Midbrain (tissue), 1 donor: ENCODE measurements at places on chromosomes 3 and 15.

DNA sequence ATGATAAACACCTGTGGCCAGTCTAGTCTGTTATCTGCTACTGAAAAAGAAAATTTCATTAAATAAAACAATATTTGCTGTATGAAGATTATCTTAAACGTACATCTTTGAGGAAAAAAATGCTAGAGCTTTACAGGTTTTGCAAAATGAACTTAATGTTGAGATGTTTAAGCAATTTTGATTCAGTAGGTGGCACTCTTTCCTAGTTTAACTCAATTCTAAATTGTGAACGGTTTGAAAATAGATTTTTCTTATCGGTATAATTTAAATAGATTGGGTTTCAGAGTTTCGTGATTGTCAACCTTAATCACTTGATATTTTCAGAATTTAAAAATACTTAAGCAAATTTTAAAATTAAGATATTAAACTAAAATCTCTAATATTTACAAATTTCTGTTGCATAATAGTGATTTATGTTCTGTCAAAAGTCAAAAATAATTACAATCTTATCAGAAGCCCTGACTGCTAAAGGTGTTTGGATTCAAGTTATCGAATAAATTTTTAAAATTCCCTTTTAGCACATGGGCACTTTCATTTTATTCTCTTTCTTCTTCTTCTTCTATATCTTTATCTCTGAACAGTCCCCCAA, 7.0 kb upstream of the RNF111 start:
- DNase-seq, result peak; percentile 55

DNA sequence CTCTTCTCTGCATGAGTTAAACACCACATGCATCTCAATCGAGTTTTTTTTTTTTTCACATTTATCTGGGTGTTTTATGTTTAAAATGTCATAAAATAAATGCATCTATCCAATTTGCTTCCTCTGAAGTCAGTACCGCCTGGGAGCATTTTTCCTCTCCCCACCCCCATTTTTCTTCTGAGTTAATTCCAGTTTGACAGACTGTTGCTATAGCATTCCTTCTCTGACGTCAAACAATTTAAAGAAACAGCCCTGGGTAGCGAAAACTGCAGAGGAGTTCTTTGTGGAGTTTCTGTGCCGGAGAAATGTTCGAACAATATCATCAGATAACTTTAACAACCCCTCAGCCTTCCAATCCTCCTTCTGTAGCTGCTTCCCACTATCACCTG, 900 bp upstream of the GNB4 start:
- DNase-seq, result no peak

DNA sequence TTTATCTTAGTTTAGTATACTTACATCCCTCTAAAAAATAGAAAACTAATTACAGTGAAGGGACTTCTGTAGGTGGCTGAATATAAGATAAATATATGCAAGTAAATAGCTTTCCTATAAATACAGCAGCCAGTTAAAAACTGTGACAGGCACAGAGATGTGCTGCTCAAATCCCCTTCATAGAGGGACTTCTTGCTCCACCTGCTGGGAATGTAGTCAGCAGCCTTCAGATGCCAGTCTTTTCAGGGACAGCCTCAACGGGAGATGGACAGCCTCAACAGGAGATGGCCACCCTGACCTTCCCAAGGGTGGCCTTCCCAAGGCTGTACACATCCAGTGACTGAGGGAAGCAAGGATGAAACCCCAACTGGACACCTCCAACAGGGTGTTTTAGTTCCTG, 15.7 kb upstream of the PRR23E start:
- no peak for DNase-seq

- no peak for DNase-seq
Measured at GRCh38 chr15:27820232-27820631, 278.9 kb downstream of the OCA2 start.

- no peak for DNase-seq
Measured at GRCh38 chr3:76054404-76054803, 269.1 kb upstream of the ZNF717 start.

DNA sequence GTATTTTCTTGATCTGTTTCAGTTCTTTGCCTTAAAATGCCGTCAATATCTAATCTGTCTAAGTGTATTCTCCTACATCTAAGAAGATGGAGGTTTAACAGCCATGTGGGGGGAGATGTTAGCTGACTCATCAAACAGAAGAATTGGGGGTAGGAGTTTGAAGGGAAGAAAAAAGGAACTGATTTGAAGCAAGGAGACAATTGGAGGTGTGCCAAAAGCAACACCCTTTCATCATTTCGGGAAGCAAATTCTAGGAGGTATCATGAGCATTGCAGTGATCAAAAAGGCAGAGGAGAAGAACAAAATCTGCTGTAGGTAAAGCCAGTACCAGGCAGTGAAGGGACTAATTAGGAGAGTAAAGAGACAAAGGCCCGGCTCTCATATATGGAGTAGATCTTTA, 337.3 kb upstream of the TBC1D5 start:
- DNase-seq, result no peak

GRCh38 chr3:145191543-145191942, 969.4 kb downstream of the PLOD2 start:
- DNase-seq, result no peak

GRCh38 chr15:96582473-96582872, 252.0 kb downstream of the NR2F2 start:
- DNase-seq, result no peak

DNA sequence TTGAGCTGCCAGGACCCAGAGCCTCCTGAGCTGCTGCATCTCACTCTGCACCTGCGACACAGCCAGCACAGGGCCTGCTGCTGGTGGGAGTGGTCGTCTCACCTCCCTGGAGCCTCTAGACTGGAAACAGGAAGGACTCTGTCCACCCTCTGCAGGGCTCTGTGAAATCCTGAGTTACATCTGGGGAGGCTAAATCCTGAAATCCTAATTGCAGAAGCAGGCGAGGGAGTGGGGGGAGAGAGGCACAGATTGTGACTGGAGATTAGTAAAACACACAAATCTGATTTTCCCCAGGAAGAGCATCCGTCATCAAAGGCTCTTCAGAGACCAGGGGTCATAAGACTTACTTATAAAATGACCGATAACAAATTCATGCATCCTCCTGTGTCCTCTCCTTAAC, 31.6 kb upstream of the GABRG3 start:
- DNase-seq, result no peak

GRCh38 chr15:100686725-100687473, 84.5 kb downstream of the ASB7 start:
- no peak for DNase-seq

DNA sequence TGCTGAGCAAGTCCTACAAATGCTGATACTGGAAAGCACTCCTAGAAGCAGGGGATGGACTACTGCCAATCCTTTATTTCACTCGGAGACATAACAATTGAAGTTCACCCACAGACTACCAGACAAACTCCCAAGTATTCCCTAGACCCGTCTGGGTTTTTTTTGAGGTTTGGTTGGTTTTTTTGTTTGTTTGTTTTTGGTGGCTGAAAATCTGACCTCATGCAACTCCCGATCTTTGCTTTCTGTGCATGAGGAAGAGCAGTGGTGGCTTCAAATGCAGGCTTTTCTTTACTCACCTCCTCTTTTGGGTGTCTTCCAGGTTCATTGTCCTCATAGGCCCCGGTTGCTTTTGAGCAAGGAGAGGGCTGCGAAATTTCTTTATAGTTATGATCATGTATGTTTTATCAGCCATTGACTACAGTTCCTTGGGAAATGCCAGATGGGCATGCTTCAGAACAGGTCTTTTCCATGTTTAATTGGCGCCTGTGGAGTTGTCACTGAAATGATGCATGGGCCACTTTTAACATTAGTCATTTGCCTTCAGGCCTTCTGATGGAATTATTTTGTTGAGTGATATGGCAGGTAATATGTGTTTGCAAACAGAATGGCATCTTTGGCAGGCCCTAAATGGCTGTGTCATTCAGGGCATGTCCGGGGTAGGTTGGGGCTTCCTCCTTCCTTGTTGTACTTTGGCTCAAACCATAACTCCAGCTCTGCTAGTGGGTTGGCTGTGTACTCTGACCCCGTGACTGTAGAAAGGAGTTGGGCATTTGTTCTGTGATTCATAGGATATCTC, 81.3 kb upstream of the ZBED2 start:
- no peak for DNase-seq

- no peak for DNase-seq
Measured at GRCh38 chr3:38133209-38133556, 3.7 kb downstream of the ACAA1 start.

- no peak for DNase-seq
Measured at GRCh38 chr3:86378829-86379228, 612.1 kb downstream of the VGLL3 start.

- DNase-seq, result no peak
Measured at GRCh38 chr3:126159476-126159875, 20.9 kb downstream of the ALDH1L1 start.

GRCh38 chr3:18223571-18223970, 201.6 kb downstream of the SATB1 start:
- DNase-seq, result peak; percentile 32

GRCh38 chr15:44216958-44217357, 21.9 kb upstream of the FRMD5 start:
- DNase-seq, result no peak

GRCh38 chr15:84034578-84035398, 200.8 kb upstream of the GOLGA6L4 start:
- no peak for DNase-seq

DNA sequence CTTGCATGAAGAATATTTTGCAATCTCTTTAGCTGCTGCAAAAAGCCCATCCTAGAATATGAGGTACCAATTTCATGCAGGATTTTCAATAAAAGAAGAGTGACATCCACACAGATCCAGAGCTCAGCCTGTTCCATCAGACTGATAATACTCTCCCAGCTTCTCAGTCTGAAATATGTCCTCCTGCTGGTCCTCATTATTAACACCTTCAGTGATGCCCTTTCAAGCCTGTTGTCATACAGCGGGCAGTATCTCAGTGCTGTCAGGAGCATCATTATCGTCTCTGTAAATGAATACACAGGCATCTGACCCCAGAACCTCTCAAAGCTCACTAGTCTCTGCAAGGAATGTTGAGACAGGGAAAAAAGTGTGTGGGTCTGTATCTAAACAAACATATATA, 1387.8 kb downstream of the OTOL1 start:
- DNase-seq, result no peak

DNA sequence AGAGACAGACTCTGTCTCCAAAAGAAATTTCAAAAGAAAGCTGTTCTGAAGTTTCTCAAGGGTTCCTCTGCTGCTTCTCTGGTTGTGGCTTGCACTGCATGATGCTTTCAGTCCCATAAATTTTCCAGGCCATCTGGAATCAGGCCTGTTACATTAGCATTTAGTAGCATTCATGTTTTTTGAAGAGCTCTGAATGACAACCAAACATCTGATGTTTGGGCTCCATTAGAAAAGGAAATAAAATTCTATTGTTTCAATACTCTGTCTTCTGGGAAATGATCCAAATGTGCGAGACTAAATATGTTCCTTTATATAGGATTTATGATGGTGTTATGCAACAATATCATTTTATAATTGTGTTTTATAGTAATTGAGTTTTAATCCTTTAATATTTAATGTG, 455.8 kb downstream of the GABRG3 start:
- DNase-seq, result no peak

DNA sequence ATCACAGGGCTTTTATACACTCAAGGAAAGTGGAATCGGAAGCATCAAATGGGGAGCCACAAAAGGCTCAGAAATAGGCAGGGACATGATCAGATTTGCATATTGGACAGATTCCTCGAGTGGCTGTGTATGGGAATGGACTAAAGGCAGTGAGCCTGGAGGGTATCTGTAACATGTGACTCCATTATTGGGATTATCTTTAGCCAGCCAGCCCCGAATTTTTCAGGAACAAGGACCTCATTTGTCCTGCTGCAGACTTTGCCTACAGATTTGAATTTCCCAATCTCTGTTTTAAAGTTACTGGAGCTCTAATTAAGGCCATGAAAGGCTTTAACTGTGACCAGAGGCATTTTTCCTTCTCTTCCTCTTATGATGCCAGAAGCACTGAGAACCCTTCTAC, 26.9 kb upstream of the EPHB1 start:
- no peak for DNase-seq

DNA sequence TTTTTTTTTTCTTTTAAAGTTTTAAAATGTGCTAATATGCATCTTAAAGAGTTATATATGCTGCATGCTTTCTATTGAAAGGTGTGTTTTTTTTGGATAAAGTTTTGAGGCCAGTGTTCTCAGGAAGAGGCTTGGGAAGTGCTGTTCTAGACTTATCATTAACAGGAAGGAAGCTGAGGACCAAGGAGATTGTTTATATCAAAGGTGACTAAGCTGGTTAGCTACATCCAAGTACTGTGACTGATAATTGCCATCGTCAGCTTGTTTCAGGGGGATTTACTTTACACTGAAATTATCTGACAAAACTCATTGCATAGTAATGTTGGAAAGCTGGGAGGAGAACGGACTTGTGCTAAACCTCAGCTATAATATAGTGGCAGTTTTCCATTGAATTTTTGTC, 36.3 kb upstream of the UTS2B start:
- DNase-seq, result no peak

GRCh38 chr15:75198560-75199356, 2.9 kb upstream of the C15orf39 start:
- DNase-seq, result no peak

GRCh38 chr3:181497358-181497757, 214.4 kb upstream of the SOX2 start:
- DNase-seq, result no peak

GRCh38 chr3:172152874-172153273, 113.5 kb downstream of the FNDC3B start:
- no peak for DNase-seq

DNA sequence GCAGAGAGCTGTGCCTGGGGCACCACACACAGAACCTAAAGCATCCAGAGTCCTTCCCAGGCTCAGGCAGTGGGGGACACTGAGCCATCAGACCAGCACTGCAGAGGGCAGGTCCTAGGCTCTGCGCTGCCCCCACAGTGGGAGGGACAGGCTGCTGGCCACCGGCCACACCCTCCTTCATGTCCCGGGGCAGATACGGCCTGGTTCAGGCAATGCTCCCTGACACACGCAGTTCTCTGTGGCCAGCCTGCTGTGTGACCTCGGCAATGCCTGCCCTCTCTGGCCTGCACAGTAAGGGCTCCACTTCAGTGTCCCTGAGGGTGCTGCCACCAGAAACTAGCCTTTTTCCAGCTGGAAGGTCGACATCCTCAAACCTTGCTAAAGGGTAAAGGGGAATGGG, 12.4 kb downstream of the LINGO1 start:
- DNase-seq, result no peak

GRCh38 chr3:195162033-195162669, 108.8 kb downstream of the XXYLT1 start:
- no peak for DNase-seq

DNA sequence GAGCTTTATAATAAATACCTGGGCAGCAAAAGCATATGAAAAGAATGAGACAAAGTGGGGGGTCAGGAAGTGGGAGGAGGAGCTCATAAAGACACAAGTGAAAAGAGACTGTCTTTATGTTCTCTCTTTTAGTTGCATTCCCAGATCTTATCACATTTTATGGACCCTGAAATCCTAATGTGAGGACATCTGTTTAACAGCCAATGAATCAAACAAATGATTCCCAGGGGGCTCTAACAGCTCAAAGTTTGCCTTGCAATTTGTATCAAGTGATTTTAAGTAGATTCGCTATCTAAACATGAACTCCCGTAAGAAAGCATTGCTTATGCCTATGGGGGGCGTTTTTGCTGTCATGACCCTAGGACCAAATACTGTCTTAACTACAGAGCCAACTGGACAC, 332.3 kb upstream of the CNTN4 start:
- DNase-seq, result no peak
